ENCODE measurements at places on chromosomes 3 and 15. TPM values are rescaled to one million over a fixed set of nuclear protein-coding genes. Genes with fewer than 3 reads are reported as not detected.

GRCh38 chr3:52210037-52210436, 12.1 kb downstream of the ALAS1 start:
- no peak for DNase-seq

FRMD4B gene
- total RNA-seq: 29.5 TPM

DNA sequence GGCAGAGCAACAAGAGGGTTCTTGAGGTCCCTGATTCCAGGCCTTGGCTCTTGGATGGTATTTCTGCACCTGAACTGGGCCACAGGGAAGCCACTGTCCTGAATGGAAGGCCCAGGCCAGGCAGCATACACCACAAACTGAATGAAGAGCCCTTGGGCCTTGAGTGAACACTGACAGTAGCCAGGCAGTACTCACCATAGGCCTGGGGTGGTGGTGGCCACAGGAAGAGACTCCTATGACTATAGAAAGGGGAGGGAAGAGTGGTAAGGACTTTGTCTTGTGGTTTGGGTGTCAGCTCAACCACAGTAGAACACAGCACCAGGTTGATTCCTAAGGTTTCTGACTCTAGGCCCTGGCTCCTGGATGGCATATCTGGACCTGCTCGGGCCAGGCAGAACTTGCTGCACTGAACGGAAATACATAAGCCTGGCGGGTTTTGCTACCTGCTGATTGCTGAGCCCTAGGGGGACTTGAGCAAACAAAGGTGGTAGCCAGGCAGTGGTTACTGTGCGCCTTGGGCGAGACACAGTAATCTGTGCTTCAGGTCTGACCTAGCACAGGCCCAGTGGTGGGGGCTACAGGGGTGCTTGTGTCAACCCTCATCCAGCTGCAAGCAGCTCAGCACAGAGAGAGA, 241.4 kb downstream of the ISL2 start:
- no peak for DNase-seq

GRCh38 chr15:61974118-61974517, 86.1 kb downstream of the VPS13C start:
- no peak for DNase-seq

- no peak for DNase-seq
These were observed 4.7 kb downstream of the DTWD1 start for GRCh38 chr15:49625460-49626036.

DNA sequence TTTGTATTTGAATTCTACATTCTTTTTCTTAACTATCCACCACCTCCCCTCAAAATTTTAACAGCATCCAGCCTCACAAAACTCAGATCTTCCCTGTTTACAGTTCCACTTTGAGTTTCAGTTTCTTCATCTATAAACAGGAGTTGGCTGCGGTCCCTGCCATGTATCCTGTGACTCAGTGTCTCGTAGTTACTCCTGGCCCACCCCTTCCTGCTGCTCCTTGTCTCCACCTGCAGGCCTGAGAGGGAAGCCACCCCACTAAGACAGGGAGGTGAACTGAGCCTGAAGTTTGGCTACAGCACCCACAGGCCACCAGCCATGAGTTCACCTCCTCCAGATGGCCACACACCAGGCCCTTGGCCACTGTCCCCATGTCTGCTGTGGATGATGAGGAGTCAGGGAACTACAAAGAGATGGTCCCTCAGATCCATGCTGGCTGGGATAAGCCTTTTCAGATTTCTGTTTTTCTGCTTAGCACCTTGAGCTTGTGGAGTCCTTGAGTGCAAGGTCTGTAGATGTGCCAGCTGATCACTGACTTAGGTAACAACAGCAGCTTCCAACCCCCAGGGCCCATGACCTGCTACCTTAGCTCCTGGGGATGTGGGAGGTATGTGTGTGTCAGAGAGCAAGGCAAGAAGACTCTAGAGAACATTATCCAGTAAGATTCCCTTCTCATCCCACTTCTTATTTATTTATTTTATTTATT, 37.5 kb downstream of the CD86 start:
- DNase-seq: no peak

PAQR5 gene
- total RNA-seq: 4.6 TPM

SMCO1 gene
- not detected for total RNA-seq

DNA sequence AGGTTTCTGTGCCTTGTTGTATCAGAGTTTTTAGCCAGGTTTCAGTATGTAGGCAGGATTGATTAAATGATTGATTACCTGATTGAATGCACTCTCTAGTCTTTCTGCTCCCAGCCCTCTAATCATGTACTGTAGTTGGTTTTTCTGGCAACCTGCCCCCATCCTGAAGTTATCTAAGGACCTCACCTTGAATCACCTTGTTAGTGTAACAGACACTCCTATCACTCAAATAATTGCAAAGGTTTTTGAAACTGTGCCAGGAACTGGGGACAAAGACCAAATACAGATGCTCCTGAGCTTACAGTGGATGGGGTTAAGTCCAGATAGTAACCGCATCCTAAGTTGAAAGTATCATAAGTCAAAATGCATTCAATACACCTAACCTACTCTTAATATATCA, 141.5 kb upstream of the EIF1B start:
- DNase-seq: peak; percentile 58

ERC2 gene
- 3.1 TPM for total RNA-seq

IDH3A gene
- 42.9 TPM for total RNA-seq

GRCh38 chr15:72198356-72199204, 993 bp upstream of the GRAMD2A start:
- no peak for DNase-seq

GRCh38 chr15:88634449-88634848, 4.4 kb upstream of the ISG20 start:
- DNase-seq: no peak

PROK2 gene
- total RNA-seq: not detected

- DNase-seq: no peak
These were observed 204.2 kb upstream of the PROK2 start for GRCh38 chr3:71989165-71989564.

GRCh38 chr3:161430307-161430706, 59.0 kb upstream of the SPTSSB start:
- DNase-seq: no peak

DNA sequence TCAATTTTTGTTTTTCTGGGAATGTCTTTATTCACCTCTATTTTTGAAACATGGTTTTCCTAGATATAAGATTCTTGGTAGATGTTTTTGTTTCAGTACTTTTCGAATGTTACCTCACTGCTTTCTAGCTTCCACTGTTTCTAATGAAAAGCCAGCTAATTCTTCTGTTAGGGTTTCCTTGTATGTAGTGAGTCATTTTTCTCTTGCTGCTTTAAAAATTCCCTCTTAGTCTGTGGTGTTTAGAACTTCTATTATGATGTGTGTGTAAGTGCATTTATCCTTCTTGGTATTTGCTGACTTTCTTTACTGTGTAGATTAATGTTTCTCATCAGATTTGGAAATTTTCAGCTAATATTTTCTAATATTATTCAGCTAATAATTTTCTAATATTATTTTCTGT, 151.1 kb upstream of the OSTN start:
- DNase-seq: no peak

ITIH3 gene
- total RNA-seq: 1.1 TPM

DNA sequence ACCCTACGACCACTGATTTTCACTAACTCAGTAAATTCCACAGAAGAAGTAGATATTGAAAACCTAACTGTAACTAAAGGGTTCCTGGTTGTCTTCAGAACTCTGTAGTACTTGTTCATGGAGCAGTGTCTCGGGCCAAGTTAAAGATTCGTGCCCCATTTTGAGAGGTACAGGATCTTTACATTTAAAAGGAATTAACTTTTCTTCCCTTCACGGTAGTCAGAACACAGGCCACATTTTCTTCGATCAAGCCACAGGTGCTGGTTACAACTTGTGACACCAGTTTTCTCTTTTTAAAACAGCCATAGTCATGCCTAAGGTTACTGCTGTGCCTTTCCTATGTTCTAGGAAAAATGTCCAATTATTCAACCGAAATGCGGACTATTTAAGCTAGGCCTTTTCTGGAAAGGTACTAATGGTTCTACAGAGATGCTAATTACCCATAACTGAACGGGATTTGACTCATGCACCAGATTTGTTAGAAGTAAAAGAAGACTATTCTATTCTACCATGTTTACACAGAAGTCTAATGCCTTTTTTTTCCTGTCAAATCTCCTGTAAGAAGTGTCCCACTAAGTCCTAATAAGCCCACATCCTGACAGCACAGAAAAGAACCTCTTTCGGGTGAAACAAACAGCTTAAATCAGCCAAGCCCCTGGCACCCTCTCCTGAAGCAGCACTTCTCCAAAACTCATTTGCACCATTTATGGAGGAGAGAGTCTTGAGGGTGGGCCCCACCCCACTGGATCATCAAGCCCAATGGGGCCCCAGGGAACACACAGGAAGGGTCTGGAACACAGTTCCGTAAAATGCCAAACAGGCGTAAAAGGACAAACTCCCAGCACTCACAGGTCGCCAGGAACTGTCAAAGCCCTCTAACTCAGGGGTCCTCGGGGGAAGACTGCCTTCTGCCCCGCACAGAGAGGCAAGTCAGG, 1.9 kb downstream of the LRIG1 start:
- DNase-seq: peak; percentile 59

GRCh38 chr3:132435224-132435910, 18.1 kb downstream of the DNAJC13 start:
- no peak for DNase-seq

CFAP161 gene
- not detected for total RNA-seq

ITIH4 gene
- total RNA-seq: 300 TPM

ST3GAL6 gene
- not detected for total RNA-seq

- no peak for DNase-seq
These were observed 65.0 kb downstream of the CEMIP start for GRCh38 chr15:80844011-80844732.

COMMD4 gene
- 45.5 TPM for total RNA-seq

DNA sequence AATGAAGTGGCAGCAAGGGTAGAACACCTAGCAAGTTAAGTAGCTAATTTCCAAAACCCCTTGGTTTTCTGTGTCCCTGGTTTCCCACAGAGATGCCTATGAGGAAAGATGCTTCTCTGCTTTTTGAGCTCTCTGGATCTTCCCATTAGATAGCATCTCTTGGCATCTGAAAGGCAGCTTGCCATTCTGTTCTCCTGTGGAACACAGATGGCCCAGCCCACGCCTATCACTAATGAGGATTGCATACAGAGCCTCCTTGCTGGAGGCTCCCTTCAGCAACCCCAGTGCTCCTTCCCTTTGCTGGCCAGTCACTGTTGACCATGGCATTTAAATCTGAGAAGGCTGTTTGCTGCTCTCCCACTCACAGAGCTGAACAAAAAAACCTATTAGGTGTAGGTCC, 34.4 kb upstream of the ETV5 start:
- DNase-seq: no peak

RNF123 gene
- 33.3 TPM for total RNA-seq

- no peak for DNase-seq
These were observed 85.7 kb downstream of the FAM81A start for GRCh38 chr15:59523702-59524101.

AADACL2 gene
- total RNA-seq: 0.92 TPM

DNA sequence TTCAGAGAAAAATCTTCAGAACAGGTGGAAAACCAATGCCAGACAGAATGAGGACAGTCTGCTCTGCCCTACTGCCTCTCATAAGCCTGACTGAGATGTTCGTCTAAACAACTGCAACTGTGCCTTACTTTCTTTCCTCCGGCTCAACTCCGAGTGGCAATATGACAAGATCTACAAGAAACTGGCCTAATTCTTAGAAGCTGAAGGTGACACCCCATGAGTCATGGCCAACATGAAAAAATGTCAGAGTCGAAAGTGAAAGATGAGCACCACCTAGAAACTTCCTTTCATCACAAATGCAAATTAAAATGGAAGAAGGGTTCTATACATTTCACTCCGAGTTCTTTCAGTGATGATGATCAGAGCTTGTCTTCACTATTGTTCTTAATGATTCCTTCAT, 12.9 kb downstream of the PCYT1A start:
- DNase-seq: peak; percentile 14

GRCh38 chr3:14845180-14845579, 26.4 kb downstream of the FGD5 start:
- no peak for DNase-seq

- DNase-seq: peak; percentile 20
These were observed 413.7 kb downstream of the PDCD6IP start for GRCh38 chr3:34212175-34212574.

DNA sequence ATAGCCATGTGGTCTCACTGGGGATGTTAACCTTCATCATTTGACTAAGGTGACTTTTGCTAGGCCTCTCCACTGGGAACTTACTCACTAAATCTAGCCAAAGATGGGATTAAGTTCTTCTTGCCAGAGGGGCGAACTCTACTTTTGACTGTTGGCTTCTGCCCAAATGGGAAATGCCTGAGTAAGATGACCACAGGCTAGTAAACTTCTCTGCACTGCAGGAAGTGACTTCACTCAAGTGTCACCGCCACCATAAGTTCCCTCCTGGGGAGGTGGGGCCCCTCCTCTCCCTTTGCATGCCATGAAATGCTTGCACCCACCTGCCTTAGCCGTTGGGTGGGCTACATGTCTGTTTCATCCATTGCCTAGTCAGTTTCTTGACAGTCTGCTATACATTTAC, 388.3 kb downstream of the FEZF2 start:
- DNase-seq: no peak

DNA sequence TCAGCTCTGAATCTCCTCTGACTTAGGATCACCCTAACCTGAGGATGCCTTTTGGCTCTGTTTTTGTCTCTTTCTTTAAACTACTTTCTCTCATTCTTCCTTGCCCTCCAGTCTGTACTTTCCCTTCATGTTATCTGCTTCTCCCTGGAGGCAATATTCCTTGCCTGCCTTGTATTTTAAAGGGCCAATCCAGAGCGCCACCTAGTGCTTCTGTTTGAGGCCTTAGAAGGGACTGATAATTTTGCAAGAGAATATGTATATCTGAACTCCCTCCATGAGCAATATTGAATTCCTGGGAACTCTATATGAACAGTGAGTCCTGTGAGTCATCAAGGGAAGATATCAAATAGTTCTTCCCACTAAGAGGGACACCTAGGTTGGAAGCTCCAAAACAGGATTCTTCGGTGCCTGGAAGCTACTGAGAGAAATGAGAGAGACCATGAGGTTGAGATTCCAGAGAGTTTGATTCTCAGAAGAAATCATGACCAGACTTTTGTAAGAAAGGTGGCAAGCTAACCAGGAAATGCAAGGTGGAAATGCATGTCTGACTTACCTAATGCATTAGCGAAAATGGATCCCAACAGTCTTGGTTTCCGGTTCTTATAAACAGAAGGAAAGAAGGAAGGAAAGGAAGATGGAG, 203.8 kb upstream of the CD96 start:
- DNase-seq: peak; percentile 88

DNA sequence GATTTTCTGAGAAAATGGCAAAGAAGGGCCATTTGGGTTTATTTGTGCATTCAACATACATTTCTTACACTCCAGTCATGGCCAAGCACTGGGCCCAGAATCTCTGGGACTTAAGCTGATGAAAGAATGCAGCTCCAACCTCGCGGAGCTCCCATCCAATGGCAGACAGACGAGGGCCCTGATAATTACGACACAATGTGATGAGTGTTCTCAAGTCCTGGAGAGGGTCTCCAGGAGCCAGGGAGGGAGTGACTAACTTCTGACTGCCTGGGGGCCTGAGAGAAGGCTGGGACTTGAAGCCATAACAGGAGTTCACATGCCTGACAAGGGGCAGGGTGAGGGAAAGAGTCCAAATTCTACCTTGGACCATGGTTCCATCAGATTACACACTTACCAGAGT, 42.6 kb upstream of the BNC1 start:
- DNase-seq: no peak

GRCh38 chr3:141486496-141486745, 406 bp upstream of the RASA2 start:
- DNase-seq: no peak

GRCh38 chr3:59429198-59429597, 379.4 kb upstream of the CFAP20DC start:
- no peak for DNase-seq
